Activated T-helper 1 cell treated with Interleukin-2 at 50 U/mL for 16 hours (primary cell): ENCODE measurements at places on chromosomes 1 and 21.

DNA sequence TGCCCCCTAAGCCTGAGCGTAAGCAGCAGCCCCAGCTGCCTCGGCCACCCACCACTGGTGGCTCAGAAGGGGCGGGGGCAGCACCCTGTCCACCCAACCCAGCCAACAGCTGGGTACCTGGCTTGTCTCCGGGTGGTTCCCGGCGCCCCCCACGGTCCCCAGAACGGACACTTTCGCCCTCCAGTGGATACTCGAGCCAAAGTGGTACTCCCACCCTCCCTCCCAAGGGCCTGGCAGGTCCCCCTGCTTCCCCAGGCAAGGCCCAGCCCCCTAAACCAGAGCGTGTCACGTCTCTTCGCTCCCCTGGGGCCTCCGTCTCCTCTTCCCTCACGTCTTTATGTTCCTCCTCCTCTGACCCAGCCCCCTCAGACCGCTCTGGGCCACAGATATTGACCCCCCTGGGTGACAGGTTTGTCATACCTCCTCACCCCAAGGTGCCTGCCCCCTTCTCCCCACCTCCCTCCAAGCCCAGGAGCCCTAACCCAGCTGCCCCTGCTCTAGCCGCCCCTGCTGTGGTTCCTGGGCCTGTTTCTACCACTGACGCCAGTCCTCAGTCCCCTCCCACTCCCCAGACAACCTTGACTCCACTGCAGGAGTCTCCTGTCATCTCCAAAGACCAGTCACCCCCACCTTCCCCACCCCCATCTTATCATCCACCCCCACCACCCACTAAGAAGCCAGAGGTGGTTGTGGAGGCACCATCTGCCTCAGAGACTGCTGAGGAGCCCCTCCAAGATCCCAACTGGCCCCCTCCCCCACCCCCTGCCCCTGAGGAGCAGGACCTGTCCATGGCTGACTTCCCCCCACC, 46.2 kb downstream of the YARS1 start:
- no peak for DNase-seq

GRCh38 chr1:180815188-180815587, 97.5 kb upstream of the KIAA1614 start:
- DNase-seq: no peak

DNA sequence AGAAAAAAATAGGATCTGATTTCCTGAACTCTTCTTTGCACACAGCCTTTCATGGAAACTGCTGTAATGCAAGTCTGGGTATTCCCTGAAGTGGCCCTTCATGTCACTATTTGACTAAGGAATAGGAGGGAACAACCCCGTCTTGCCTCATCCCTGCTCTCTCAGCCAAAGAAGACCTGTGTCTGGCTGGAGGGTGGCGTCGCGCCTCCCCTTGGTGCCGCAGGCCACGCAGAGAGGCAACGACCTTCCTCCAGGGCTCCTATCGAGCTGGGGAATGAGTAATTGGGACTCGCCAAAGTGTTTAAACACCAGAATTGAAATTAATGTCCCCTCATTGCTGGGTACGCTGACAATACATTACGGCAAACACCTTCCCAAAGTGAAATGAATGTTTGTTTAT, 129.8 kb downstream of the PBX1 start:
- DNase-seq: no peak

GRCh38 chr1:15952317-15953258, 23.3 kb downstream of the ZBTB17 start:
- DNase-seq: no peak

DNA sequence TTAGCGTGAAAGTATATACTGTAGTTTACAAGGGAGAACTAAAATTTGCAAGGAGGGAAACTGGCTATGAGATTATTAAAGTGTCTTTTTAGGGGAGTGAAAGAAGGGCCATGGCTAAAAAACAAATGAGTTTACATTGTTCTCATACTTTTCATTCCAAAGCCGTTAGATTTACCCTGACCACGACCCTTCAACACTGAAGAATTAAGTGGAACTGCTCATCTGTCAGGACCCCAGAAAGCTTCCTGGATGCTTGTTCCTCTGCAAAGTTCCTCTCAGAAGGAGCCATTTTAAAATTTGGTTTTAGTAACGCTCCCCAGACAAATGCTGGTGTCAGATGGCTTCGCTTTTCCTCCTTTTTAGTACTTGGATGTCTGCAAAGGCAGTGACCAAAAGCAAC, 82.7 kb upstream of the ZBTB18 start:
- DNase-seq: no peak

DNA sequence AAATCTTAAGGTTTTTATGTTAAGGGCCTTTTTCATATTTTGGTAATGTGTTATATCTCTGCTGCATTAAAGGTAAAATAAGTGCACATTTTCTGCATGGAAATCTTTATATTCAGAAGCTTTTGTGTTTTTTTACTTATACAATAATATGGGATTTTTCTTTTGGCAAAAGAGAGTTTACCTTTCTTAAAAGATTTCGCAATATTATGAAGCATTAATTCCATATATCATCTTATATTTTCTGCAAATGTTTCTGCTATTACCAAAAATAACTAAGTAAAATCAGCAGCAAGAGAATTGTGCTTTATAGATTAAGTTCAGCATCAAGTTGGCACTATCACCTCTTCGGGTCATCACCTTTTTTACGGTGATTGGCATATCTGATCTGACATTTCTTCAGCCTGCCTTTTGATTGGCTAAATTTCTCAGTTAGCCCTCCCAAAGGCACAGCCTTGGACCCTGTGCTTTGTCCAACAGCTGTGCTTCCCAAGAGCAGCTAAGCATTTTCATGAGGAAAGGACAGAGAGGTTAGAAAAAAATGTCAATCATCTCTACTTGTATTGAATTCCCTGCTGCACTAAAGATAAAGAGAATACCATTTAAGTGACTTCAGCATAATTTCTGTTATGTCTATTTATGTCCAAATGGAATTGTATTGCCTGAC, 767.1 kb upstream of the PRMT6 start:
- DNase-seq: no peak

DNA sequence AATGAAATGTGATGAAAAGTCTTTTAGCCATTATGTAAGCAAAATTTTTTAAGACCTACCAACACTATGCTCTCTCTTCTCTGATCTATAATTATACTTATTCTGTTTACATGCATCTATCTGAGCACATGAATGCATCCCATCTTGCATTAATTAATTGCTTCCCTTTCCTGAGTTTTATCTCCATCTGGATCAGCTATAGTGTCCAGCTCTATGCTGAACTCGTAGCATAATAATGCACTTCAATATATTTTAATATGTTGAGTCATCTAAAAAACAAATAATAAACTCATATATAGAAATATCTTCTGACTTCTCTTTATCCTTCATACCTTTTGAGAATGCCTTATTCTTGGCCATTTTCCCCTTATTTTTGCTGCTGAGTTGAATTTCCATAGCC, 1097.8 kb downstream of the TTLL7 start:
- no peak for DNase-seq
